NCI-H1092 (cell line): ENCODE measurements at places on chromosomes 12 and 14.

DNA sequence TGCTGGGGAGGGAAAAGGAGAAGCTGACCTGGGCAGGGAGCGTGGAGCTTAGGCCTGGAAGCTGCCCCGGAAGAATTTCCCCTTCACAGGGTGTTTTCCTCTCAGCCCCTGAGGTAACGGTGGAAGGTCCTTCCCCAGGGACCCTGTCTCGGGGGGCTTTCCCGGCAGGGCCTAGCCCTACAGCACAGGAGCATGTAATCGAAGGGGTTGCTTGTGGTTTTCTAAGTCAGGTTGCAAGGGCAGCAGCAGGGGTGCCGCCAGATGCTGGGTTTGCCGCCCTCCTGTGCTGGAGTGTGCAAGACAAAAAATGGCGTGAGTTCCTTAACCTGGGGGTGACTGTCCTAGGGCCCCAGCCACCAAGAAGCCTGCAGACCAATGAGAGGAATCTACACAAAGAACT, 1.6 kb upstream of the KRT74 start:
- DNase-seq, result no peak

GRCh38 chr12:107320929-107321631, 227.7 kb upstream of the CRY1 start:
- no peak for DNase-seq

DNA sequence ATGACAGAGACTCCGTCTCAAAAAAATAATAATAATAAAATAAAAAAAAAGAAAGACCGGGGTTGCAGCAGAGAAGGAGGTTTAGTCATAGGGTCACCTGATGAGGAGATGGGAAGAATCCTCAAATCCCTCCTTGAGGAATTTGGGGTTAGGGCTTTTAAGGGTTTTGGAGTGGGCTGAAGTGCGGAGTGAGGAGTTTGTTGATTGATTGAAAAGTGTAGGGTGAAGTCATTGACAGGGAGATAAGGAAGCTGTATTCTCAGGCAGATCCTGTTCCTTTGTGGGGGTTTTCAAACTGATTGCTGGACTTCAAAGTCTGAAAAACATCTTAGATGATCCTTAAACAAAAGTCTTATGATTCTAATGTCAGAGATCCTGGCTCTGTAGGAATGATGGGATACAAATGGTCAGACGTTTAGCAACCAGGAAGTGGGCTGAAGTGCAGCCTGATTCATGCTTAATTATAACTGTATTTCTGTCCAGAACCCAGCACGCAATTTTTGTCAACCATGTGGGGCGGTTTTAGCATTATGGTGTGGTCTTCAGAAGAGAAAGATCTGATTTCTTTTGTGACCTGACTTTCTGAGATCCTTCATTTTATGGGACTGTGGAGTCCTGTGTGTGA, 16.0 kb downstream of the FNTB start:
- DNase-seq, result no peak

DNA sequence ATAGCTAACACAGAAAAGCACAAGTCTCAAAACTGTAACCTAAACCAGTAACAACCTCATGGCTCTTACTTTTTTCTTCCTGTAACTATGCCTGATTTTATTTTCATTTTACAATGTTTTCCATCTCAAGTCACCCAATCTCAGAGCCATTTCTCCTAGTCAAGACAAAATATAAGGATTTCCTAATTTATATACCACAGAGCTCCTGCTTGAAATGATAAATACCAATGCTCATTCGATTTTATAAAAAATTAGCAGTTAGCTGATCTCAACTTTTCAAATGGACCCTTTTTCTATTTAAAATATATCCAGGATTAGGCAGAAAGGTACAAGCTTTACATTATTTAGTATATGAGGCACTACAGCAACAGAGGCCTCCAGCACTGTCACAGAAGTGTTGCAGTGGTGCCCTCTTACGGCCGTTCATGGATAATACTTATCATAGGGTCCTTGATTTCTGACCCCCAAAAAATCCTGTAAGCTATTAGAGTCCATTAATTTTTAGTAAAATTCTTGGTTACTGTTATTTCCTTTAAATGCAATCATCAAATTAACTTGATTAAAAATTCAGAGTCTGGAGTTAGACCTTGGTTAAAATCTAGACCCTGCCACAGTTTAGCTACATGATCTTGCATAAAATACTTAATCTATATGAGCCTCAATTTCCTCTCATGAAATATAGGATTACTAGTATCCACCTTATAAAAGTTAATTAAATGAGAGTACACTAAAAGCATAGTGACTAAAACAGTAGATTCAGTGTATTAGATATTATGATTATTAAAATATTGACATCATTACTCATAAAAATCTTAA, 68.3 kb downstream of the SEC23A start:
- no peak for DNase-seq

GRCh38 chr12:67161322-67161918, 107.7 kb upstream of the CAND1 start:
- peak; percentile 24 for DNase-seq

DNA sequence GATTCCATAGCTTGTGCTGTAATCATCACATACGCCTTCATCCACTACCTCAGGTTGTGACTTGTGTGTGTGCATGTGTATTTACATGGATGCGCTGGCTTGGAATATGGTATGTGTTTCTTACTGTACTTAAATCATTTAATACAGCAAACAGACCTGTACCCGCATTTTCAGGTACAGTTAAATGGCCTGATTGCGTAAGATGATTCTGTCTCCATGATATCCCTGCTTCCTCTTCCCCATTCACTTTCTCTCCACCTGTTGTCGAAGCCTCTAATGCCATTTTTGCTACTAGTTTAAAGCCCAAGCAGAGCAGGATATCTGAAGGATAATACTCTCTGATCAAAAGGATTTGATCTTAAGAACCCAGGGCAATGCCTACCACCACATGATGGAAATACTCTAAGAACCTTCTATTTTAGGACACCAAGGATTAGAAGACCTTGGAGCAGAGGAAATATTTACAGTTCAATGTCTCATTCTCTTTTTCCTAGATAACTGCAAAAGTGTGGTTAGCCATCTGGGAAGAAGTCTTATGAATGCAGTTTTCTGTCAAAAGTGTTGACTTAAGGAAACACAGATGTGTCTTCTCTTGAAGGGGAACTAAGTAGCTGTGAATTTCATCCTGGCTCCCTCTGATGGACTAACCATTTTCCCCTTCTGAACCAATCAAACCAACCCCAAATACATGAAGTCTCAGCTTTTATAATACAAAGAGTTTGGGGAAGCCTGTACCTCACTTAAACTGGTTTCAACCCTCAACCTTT, 78.7 kb downstream of the HELB start:
- DNase-seq, result no peak

GRCh38 chr12:104535369-104535768, 78.6 kb downstream of the CHST11 start:
- no peak for DNase-seq

GRCh38 chr14:22886500-22887259, 3.7 kb downstream of the REM2 start:
- peak; percentile 77 for DNase-seq

DNA sequence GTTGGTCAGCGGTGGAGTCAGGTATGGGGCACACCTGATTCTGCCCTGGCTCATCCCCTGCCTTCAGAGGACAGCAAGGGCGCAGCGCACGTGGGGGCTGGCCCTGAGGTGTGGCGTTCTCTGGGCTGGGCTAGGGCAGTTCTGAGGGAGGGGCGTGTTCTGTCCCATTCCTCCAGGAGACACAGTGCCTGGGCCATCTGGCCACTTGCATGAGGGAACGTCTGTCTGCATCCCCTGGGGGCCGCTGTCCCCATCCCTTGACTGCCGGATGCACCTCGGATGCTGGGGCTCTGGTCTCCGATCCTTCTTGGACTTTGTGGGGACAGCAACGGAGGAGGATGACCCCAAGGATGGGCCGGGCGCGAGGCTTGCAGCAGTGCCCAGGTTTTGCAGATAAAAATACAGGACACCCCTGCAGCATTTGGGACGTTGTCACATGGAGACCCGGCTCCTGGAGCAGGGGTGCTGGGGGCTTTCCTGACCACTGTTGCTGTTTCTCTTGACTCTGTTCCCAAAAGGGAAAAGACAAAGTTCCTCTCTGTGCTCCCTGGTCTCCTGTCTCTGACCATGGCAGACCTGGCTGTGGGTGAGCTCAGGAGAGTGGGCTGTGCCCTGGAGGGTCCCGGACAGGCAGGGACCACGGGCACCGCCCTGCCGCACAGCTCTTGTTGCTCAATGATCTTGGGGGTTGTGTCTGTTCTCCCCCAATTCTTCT, 6.9 kb downstream of the MTA1 start:
- DNase-seq, result no peak
